ENCODE measurements at places on chromosomes 11 and 22. TPM values are rescaled to one million over a fixed set of nuclear protein-coding genes. Genes with fewer than 3 reads are reported as not detected.

MRGPRX3 gene
- not detected for total RNA-seq

CD248 gene
- total RNA-seq = 11.0 TPM

VSIG10L2 gene
- total RNA-seq = not detected

HMOX1 gene
- 0.26 TPM for total RNA-seq

TLCD5 gene
- total RNA-seq = 0.42 TPM

GGTLC2 gene
- total RNA-seq = not detected

SYNGR1 gene
- total RNA-seq = 7.4 TPM

SERGEF gene
- total RNA-seq = 38.0 TPM

TEX54 gene
- total RNA-seq = not detected

HBE1 gene
- not detected for total RNA-seq

TMEM191B gene
- 1.7 TPM for total RNA-seq

DDTL gene
- not detected for total RNA-seq

GLB1L2 gene
- 9.1 TPM for total RNA-seq

- H3K27me3 ChIP-seq = no peaks in the 10 kb centered on the region
- peaks cover 16% of the 10 kb centered on the region for H3K36me3 ChIP-seq
- peaks cover 65% of the 10 kb centered on the region for H3K4me1 ChIP-seq
- H3K4me3 ChIP-seq = peak overlapping the region; percentile 84
- H3K27ac ChIP-seq = peak overlapping the region; percentile 84
Observed at GRCh38 chr22:17087498-17088131, 2.8 kb downstream of the IL17RA start.

GRCh38 chr11:66845876-66846212 is 2.6 kb downstream of the RCE1 start:
- H3K4me3 ChIP-seq = no peak overlapping the region
- peaks cover 30% of the 10 kb centered on the region for H3K4me1 ChIP-seq
- DNase-seq = no peak
- peaks cover 18% of the 10 kb centered on the region for H3K36me3 ChIP-seq
- H3K27me3 ChIP-seq = no peaks in the 10 kb centered on the region
- H3K27ac ChIP-seq = no peak overlapping the region

DNA sequence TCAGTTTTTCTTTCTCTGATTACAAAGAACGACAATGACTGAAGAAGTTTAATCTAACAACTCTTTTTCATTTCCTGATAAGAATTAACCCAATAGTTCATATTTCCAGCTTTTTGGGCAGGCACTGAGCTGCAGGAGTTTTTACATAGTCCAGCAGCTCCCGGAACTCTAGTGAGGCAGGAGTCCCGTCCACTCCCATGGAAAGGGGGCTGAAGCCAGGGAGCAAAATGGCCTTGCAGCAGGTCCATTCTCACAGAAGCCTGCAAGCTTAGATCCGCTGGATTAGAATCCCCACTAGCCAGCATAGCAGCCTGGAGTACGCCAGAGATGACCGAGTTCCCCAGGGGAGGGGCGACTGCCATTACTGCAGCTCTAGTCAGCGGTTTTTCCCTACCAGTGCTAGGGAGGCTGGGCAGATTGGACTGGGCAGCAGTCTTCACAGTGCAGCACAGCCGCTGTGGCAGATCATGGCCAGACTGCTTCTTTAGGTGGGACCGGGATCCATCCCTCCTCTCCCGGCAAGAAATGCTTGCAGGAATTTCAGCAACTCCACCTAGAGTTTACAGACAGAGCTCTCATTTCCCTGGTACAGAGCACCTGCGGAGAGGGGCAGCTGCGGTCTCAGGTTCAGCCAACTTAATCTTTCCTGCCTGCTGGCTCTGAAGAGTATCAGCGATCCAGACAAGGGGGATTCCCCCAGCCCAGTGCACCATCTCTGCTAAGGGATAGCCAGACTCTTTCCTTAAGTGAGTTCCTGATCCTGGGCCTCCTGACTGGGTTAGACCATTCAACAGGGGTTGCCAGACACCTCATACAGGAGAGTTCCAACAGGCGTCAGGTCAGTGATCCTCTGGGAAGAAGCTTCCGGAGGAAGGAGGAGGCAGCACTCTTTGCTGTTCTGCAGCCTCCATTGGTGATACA is 742 bp upstream of the CASP4 start:
- no peaks in the 10 kb centered on the region for H3K27me3 ChIP-seq
- H3K4me1 ChIP-seq = peaks cover 33% of the 10 kb centered on the region
- DNase-seq = no peak
- H3K27ac ChIP-seq = peak overlapping the region; percentile 95
- H3K36me3 ChIP-seq = peaks cover 39% of the 10 kb centered on the region

DNA sequence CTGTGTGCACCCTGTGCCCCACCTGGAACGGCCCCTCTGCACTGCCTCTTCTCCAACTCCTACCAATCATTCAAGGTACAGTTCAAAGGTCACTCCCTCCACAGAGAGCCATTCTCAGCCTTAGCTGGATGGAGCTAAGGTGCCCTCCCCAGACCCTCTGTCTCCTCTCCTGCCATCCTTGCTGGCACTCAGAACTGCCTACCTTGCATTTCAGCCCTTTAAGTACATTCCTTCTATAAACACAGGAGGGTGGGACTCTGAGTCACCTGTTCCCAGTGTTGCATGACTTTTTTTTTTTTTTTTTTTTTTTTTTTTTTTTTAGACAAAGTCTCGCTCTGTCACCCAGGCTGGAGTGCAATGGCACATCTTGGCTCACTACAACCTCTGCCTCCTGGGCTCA is 8.6 kb downstream of the TTLL1 start:
- no peaks in the 10 kb centered on the region for H3K36me3 ChIP-seq
- no peak overlapping the region for H3K27ac ChIP-seq
- H3K27me3 ChIP-seq = no peaks in the 10 kb centered on the region
- DNase-seq = no peak
- no peak overlapping the region for H3K4me3 ChIP-seq

DNA sequence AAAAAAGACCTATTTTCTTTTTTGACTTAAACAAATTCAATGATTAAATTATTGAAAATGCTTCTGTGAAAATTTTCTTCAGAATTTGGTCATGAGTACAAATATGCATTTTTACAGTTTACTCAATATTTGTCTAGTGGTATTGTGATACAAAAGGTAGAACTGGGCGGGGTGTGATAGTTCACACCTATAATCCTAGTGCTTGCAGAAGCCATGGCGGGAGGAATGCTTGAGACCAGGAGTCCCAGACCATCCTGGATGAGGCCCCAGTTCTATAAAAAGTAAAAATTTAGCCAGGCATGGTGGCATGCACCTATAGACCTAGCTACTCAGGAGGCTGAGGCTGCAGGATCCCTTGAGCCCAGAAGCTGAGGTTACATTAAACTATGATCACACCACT is 90.6 kb downstream of the ARHGAP42 start:
- no peak overlapping the region for H3K27ac ChIP-seq
- H3K4me1 ChIP-seq = no peaks in the 10 kb centered on the region
- no peak overlapping the region for H3K4me3 ChIP-seq
- no peaks in the 10 kb centered on the region for H3K27me3 ChIP-seq

DNA sequence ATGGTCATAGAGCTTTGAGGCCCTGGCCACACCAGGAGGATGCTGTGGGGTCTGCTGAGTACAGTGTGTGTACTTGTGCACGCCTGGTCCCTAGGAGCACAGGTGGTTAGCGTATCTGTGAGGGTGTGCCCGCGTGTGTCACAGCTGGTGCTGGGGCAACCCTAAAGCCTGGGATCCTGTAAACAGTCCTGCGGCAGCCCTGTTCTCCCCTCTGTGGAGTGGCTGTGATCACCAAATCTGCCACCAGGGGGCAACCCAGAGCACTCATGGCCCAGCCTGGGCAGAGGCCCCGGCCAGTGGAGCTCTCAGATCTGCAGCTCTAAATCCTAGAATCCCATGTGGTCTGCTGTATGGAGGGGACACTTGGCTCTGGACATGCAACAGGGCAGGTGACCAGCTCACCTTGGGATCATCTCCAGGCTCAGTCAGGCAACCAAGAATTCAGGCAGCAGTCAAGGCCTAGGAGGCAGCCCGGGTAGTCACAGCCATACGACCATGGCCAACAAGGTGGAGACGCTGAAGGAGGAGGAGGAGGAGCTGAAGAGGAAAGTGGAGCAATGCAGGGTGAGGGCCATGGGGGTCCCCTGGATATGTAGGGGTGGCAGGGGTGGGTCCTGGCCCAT is 3.9 kb downstream of the SH3BP1 start:
- H3K27ac ChIP-seq = peak overlapping the region; percentile 72
- H3K4me1 ChIP-seq = peaks cover 28% of the 10 kb centered on the region
- H3K4me3 ChIP-seq = peak overlapping the region; percentile 42
- no peaks in the 10 kb centered on the region for H3K27me3 ChIP-seq
- peak; percentile 85 for DNase-seq

DNA sequence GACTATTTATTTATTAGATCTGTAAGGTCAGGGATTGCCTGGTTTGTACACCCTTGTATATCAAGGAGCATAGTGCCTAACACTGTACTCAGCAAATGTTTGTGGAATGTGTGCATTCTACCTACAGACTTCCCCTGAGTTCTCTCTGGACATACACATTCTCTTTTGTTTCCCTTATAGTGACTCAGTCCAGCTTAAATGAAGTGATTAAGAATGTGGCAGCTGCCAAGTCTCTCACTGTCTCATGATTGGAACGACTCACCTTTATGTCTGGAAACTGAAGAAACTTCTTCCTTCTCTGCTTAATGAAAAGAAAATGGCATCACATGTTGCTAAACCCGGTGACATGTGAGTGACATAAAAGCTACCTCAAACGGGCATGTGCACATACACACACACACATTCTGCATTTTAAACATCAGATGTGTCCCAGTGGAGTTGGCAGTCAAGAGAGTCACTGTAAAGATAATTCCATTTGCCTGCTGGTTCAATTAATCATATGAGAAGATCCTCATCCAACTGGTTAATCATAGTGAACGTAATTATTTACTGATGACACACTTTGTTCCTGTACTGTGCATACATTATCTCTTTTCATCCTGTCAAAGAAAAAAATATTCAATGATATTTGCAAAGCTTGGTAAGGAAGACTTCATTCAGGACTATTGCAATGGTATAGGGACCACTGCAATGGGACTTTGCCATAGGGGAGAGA is 42.8 kb downstream of the GLYAT start:
- H3K27me3 ChIP-seq = no peaks in the 10 kb centered on the region
- H3K36me3 ChIP-seq = no peaks in the 10 kb centered on the region
- H3K4me3 ChIP-seq = no peak overlapping the region

DNA sequence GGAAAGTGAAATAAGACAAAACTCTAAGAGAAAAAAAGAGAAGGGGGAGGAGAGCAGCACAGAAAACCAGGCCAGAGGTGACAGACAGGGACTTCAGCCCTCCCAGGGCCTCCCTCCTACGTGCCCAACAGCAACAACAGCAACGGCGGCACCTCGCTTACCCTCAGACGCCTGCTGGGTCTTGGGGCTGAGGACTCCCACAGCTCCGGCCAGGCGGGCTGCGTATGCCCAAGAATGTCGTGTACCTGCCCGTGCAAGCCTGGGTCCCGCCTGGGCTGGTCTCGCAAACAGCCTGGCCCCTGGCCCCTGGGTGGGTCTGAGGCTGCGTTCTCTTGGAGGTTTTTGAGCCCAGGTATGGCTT is 30.5 kb downstream of the ARAP1 start:
- peak; percentile 42 for DNase-seq
- H3K27me3 ChIP-seq = no peaks in the 10 kb centered on the region
- H3K4me1 ChIP-seq = peaks cover 43% of the 10 kb centered on the region
- H3K36me3 ChIP-seq = peaks cover 2% of the 10 kb centered on the region
- peak overlapping the region; percentile 94 for H3K4me3 ChIP-seq
- peak overlapping the region; percentile 94 for H3K27ac ChIP-seq

GRCh38 chr11:114346709-114347141 is 50.5 kb downstream of the NNMT start:
- DNase-seq = no peak
- no peaks in the 10 kb centered on the region for H3K27me3 ChIP-seq
- H3K36me3 ChIP-seq = no peaks in the 10 kb centered on the region
- peaks cover 5% of the 10 kb centered on the region for H3K4me1 ChIP-seq

DNA sequence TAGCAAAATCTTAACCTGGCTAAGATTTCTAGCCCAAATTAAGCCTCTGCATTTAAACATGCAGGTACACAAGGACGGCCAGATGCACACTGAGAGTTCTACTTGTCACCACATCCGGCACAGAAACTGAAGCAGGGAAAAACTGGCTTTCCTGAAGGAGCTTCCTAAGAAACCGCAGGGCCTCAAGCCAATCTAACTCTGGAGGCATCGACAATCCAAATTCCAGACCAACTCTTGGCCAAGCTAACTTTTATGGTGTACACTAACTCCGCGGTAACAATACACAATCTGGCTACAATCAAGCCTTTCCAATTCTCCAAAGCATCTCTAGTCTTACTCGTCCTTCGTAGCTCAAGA is 1.2 kb downstream of the MSANTD2 start:
- peaks cover 28% of the 10 kb centered on the region for H3K4me1 ChIP-seq
- H3K27me3 ChIP-seq = no peaks in the 10 kb centered on the region
- peak overlapping the region; percentile 91 for H3K4me3 ChIP-seq
- H3K27ac ChIP-seq = peak overlapping the region; percentile 85
- peaks cover 2% of the 10 kb centered on the region for H3K36me3 ChIP-seq

DNA sequence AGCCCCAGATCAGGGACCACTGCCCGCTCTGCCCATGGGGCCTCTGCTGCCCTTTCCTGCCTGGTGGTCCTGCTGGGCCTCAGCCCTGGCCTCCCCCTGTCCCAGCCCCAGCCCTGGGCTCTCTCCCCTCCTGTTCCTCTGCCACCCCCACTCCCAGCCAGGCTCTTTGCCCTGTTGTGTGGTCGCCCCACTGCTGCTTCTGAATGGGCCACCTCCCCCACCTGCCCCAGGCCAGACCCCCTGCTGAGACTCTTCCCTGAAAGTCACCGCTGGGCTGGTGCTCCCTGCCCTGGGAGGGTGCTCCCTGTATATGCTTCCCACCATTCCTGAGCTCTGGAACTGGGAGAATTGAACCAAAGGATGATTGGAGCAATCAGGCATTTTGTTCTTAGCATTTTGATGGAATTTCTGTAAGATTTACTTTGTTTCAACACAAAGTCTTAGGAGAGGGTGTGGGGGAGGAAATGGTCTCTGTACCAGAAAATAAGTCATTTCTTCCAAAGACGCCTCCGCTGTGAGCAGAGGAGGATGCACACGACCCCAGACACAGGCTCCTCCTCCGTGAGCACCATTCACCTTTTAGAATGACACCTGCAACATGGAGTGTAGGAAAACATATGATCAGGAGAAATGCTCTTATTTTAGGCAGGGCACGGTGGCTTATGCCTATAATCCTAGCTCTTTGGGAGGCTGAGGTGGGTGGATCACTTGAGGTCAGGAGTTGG is 5.2 kb downstream of the APOBEC3B start:
- no peaks in the 10 kb centered on the region for H3K27me3 ChIP-seq
- H3K36me3 ChIP-seq = peaks cover 10% of the 10 kb centered on the region
- H3K27ac ChIP-seq = peak overlapping the region; percentile 70

- H3K4me1 ChIP-seq = no peaks in the 10 kb centered on the region
- H3K36me3 ChIP-seq = no peaks in the 10 kb centered on the region
- no peak overlapping the region for H3K4me3 ChIP-seq
- no peak for DNase-seq
Observed at GRCh38 chr22:16387088-16387487, 205.5 kb downstream of the CCT8L2 start.

Measured in activated naive CD8-positive, alpha-beta T cell treated with anti-CD3 and anti-CD28 coated beads for 36 hours (primary cell).